ENCODE measurements at places on chromosomes 16 and 17.

- DNase-seq = no peak
Observed at GRCh38 chr16:56842133-56842532, 22.9 kb upstream of the SLC12A3 start.

DNA sequence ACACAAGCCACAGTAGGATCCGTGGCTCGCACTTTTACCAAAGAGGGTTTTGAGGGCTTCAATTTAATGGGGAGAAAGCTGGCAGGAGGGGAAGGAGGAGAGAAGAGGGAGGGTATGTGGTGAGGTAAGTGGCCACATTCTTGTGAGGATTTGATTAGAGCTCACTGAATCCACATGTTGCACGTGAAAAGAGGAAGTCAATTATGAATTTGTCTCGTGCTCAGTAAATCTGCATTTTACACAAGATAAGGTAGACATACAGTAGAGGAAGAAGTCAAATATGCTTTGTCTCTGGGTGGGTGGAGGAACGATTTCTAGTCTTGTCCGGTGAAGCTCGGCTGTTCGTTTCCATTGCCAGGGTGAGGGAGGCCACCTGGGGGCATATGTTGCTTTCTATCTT, 862 bp downstream of the ZNF232 start:
- DNase-seq = no peak

DNA sequence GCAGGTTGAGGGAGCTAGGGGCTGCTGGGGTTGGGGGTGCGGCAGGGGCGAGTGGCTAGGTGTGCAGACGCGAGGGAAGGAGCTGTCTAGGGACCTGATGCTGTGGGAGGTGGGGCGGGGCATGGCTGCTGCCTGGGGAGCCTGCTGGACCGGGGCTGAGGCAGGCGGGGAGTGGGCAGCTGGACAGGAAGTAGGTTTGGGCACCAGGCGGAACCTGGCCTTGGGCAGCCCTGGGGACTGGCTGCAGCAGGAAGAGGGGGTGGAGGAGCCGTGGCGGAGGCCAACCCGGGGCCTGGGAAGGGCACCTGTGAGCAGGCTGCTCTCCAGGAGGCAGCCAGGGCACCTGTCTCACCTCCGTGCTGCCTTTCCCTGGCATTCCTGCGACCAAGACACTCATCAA, 5.9 kb upstream of the DNASE1L2 start:
- no peak for DNase-seq

GRCh38 chr17:29073520-29073919, 30.6 kb downstream of the PIPOX start:
- DNase-seq = no peak

DNA sequence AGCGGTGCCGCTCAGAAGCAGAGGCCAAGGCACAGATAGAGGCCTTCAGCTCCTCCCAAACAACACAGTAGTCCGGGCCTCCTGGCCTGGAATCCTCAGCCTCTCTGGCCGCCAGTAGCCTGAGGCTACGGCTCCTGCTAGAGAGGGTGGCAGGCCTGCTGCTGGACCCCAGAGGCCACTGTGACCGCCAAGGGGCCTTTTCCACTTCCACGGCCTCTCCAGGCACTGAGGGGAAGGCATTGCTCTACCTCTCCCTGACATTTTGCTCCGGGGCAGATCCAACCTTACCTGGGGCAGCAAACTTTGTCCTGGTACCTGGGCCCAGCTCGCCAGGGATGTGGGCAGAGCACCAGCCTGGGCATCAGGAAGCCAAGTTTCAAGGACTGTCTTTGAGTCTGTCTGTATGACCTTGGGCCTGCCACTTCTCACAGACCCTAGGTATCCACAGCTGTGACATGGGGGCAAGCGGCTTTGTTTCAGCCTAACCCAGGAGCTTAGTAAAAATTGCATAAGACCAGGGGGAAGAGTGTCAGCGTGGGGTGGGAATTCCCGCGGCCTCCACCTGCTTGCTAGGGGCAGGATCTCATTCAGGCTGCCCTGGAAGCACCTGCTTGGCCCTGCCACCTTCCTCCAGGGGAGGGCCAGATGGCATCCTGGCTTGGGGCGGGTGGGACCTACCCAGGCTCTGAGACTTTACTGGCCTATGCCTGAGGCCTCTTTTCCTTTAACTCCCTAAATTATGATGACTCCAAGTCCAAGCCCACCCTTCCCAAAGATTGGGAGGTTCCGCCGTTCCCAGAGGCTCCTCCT, 33.2 kb downstream of the ADGRG5 start:
- no peak for DNase-seq

GRCh38 chr16:84778720-84779119, 41.1 kb upstream of the CRISPLD2 start:
- DNase-seq = no peak
